GM23248 (cell line): ENCODE measurements at places on chromosomes 12 and 14. TPM values are rescaled to one million over a fixed set of nuclear protein-coding genes. Genes with fewer than 3 reads are reported as not detected.

FOXN4 gene
- total RNA-seq = not detected in 2 replicates

ZDHHC22 gene
- total RNA-seq = not detected in 2 replicates

PMEL gene
- total RNA-seq = 0.13 and 2.3 TPM in 2 replicates

TAS2R14 gene
- total RNA-seq = 0.76 and 1.2 TPM in 2 replicates

TESPA1 gene
- not detected in 2 replicates for total RNA-seq

SIX6 gene
- total RNA-seq = not detected in 2 replicates

DYRK4 gene
- 63.3 and 78.3 TPM in 2 replicates for total RNA-seq

GALNT9 gene
- 1.4 and 1.5 TPM in 2 replicates for total RNA-seq

JAG2 gene
- total RNA-seq = 0.13 and 1.5 TPM in 2 replicates

CLSTN3 gene
- total RNA-seq = 4.5 and 12.3 TPM in 2 replicates

IL26 gene
- total RNA-seq = not detected in 2 replicates

EDDM3A gene
- total RNA-seq = not detected in 2 replicates

C1R gene
- 51.1 and 52.2 TPM in 2 replicates for total RNA-seq

RNASE3 gene
- not detected in 2 replicates for total RNA-seq

AEBP2 gene
- total RNA-seq = 10.4 and 10.6 TPM in 2 replicates

MORN3 gene
- 0.13 TPM in 1 of 2 replicates, not detected in the other for total RNA-seq

PPM1H gene
- 0.13 and 1.2 TPM in 2 replicates for total RNA-seq

CLEC14A gene
- total RNA-seq = 0.63 TPM in 1 of 2 replicates, not detected in the other

FAM222A gene
- 0.89 and 0.97 TPM in 2 replicates for total RNA-seq

ACSM4 gene
- not detected in 2 replicates for total RNA-seq

OSGEP gene
- 29.0 and 37.8 TPM in 2 replicates for total RNA-seq

GPRC5A gene
- total RNA-seq = 32.9 and 37.8 TPM in 2 replicates

SAMD15 gene
- 1.4 and 2.8 TPM in 2 replicates for total RNA-seq

LMO3 gene
- total RNA-seq = not detected in 2 replicates

ADAMTS20 gene
- total RNA-seq = not detected in 2 replicates

TAS2R9 gene
- not detected in 2 replicates for total RNA-seq

GPATCH2L gene
- 35.1 and 46.4 TPM in 2 replicates for total RNA-seq

HPD gene
- total RNA-seq = not detected in 2 replicates

RHOJ gene
- total RNA-seq = 1.2 and 1.6 TPM in 2 replicates

TAS2R43 gene
- 0.63 TPM in 1 of 2 replicates, not detected in the other for total RNA-seq

CISTR gene
- total RNA-seq = not detected in 2 replicates

UBR7 gene
- 28.7 and 42.9 TPM in 2 replicates for total RNA-seq

PDE3A gene
- 0.38 and 0.43 TPM in 2 replicates for total RNA-seq

NUDT14 gene
- total RNA-seq = 6.3 and 8.6 TPM in 2 replicates

FITM1 gene
- total RNA-seq = not detected in 2 replicates

GYS2 gene
- not detected in 2 replicates for total RNA-seq

RASSF9 gene
- total RNA-seq = 0.89 and 1.5 TPM in 2 replicates

VPS37B gene
- 26.1 and 31.3 TPM in 2 replicates for total RNA-seq

TMEM229B gene
- total RNA-seq = 0.65 and 1.1 TPM in 2 replicates

STAT6 gene
- 95.1 and 103 TPM in 2 replicates for total RNA-seq

M6PR gene
- total RNA-seq = 84.8 and 87.1 TPM in 2 replicates

MANSC1 gene
- 2.5 and 12.2 TPM in 2 replicates for total RNA-seq

FAM181A gene
- not detected in 2 replicates for total RNA-seq

CCDC60 gene
- not detected in 2 replicates for total RNA-seq

GNPNAT1 gene
- total RNA-seq = 58.9 and 64.1 TPM in 2 replicates

PRH2 gene
- 2.5 TPM in 1 of 2 replicates, not detected in the other for total RNA-seq

KCNC2 gene
- not detected in 2 replicates for total RNA-seq

SIX1 gene
- total RNA-seq = 7.8 and 11.7 TPM in 2 replicates

CLEC4D gene
- total RNA-seq = not detected in 2 replicates

CLEC9A gene
- total RNA-seq = not detected in 2 replicates
